MG63 (cell line): ENCODE measurements at places on chromosomes 5 and 9.
A peak's percentile ranks its signal among the peaks of the same experiment; 100 is the strongest.

GRCh38 chr5:172429201-172429940 lies 25.0 kb downstream of the SH3PXD2B start:
- DNase-seq: no peak

DNA sequence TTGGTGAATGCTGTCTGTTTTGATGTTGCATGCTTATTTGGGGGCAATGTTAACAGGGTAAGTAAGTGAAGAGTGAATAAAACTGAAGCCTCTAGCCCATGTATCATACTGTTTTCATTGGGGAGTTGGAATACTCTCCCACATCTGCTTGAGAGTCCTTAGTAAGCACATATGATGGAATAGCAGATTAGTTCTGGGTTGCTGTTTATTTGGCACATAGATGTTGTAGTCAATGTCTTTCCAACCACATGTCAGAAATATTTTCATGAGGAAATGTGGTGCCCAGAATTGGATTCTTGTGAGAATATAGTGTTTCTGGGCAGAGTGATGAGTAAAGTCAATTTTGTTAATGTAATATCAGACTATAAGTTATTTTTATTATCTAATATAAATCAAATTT lies 611.7 kb upstream of the FTMT start:
- DNase-seq: no peak

DNA sequence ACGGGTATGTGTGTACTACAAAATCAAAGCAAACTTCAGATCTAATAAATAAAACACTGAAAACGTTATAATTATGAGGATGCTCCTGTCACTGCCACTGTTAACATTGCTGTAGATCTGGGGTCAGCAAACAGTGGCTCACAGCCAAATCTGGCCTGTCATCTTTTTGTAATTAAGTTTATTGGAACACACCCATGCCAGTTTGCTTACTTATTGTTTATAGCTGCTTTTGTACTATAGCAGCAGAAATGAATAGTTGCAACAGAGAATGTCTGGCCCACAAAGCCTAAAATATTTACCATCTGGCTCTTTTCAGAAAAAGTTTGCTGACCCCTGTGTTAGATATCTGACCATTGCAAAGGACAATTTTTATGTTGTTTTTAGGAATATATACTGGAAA lies 32.1 kb downstream of the PRRC1 start:
- no peak for DNase-seq

DNA sequence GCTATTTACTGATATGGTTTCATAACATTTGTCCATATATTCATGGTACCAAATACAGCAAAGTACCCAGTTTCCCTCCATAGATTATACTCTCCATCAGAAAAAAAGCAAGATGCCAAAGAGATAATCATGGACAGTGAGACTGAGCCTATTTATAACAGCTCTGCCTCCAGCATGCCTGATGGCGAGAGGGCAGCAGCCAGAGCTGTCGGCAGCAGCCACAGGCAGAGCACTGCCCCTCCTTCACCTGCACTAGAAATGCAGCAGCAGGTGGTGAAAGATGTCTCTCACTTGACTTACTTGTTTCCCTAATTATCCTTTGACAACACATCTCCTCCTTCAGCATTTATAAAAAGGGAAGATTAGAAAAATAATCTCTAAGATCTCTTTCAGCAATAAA lies 32.4 kb downstream of the CTNNAL1 start:
- no peak for DNase-seq

DNA sequence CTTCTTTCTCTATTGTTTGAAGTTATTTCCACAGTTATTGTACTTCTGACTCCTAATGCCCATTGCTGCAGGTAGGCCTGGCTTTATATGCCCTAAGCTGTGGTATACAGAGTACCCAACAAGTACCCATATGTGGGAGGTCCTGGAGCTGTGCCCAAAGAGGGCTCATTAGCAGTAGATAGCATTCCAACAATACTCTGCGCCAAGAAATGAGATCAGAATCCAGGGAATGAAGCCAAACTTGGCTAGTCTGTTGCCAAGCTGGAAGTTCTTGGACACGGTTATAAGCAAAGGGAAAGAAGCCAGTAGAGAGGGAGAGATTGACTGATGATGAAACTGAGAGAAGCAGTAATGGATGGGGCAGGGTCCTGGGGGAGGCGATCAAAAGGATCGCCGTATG lies 29.7 kb upstream of the FAM169A start:
- DNase-seq: peak; percentile 85

GRCh38 chr5:9820691-9821449 lies 190.7 kb upstream of the TAS2R1 start:
- DNase-seq: peak; percentile 27

DNA sequence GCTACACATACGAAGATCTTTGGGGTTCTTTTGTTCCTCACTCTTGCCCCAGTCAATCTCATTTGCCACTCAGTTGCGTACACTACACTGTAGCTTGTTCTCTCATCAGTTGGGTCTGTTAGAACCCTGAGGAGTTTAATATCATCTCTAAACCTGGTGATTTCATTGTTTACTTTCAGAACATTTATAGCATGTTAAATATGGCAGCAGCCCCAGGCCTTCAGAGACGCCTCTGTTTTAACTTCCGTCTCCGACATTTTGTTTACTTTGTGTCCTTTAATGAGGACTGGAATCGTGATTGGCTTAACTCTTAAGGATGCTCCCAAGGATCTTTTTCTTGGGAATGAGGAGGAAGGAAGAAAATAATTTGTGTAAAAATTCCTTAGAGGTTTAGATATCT lies 510.1 kb downstream of the NR2F1-AS1 start:
- DNase-seq: no peak
